ENCODE measurements at places on chromosomes 3 and 15. TPM values are rescaled to one million over a fixed set of nuclear protein-coding genes. Genes with fewer than 3 reads are reported as not detected.

CLK3 gene
- 31.9 TPM for total RNA-seq

ATP10A gene
- total RNA-seq: 4.9 TPM

ITIH1 gene
- 0.22 TPM for total RNA-seq

LRRC2 gene
- total RNA-seq: 4.1 TPM

ITGB5 gene
- total RNA-seq: 14.3 TPM

GRCh38 chr3:71010726-71011455 is 572.6 kb downstream of the FOXP1 start:
- no peak overlapping the region for H3K4me3 ChIP-seq
- DNase-seq: no peak
- H3K36me3 ChIP-seq: peaks cover 4% of the 10 kb centered on the region
- no peak overlapping the region for H3K27ac ChIP-seq
- H3K4me1 ChIP-seq: peaks cover 6% of the 10 kb centered on the region

- DNase-seq: no peak
- H3K36me3 ChIP-seq: no peaks in the 10 kb centered on the region
- H3K4me1 ChIP-seq: no peaks in the 10 kb centered on the region
- H3K27me3 ChIP-seq: no peaks in the 10 kb centered on the region
- no peak overlapping the region for H3K4me3 ChIP-seq
- H3K27ac ChIP-seq: no peak overlapping the region
These were observed 500.9 kb upstream of the NAALADL2 start for GRCh38 chr3:174358252-174358651.

GRCh38 chr15:70180186-70180875 is 82.6 kb upstream of the TLE3 start:
- no peak overlapping the region for H3K4me3 ChIP-seq
- peaks cover 8% of the 10 kb centered on the region for H3K27me3 ChIP-seq
- DNase-seq: no peak

- no peak overlapping the region for H3K4me3 ChIP-seq
- no peak for DNase-seq
- no peak overlapping the region for H3K27ac ChIP-seq
- H3K27me3 ChIP-seq: no peaks in the 10 kb centered on the region
- peaks cover 5% of the 10 kb centered on the region for H3K36me3 ChIP-seq
- H3K4me1 ChIP-seq: no peaks in the 10 kb centered on the region
These were observed 119.2 kb downstream of the OSBPL10 start for GRCh38 chr3:31861826-31862225.

DNA sequence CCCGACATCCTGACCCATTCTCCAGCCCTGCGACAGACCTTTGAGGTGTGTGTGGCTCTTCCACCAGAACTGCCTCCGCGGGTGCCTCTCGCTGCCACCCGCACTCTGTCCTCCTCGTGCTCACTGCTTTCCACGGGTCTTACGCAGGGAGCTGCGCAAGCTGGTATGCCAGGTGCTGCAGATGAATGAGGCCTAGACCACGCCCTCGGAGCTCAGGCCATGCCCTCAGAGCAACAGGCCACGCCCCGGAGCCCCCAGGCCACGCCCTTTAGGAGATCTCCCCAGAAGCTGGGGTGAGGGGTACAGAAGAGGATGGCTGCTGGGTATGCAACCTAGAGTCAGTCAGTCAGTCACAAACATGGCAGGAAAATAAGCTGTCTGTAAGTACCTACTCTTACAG is 300.3 kb downstream of the GABRG3 start:
- no peak overlapping the region for H3K4me3 ChIP-seq
- no peaks in the 10 kb centered on the region for H3K27me3 ChIP-seq
- no peaks in the 10 kb centered on the region for H3K36me3 ChIP-seq

- H3K27me3 ChIP-seq: no peaks in the 10 kb centered on the region
- peak overlapping the region; percentile 84 for H3K4me3 ChIP-seq
- no peak for DNase-seq
- H3K4me1 ChIP-seq: peaks cover 9% of the 10 kb centered on the region
- H3K27ac ChIP-seq: peak overlapping the region; percentile 69
These were observed 29.7 kb downstream of the EFCAB12 start for GRCh38 chr3:129398803-129399144.

- H3K36me3 ChIP-seq: no peaks in the 10 kb centered on the region
- DNase-seq: no peak
- no peaks in the 10 kb centered on the region for H3K4me1 ChIP-seq
- H3K27ac ChIP-seq: no peak overlapping the region
These were observed 205.7 kb upstream of the EIF1B start for GRCh38 chr3:40103829-40104228.

All from muscle of leg (tissue), 16 donors.